Prostate gland (tissue), 2 donors: ENCODE measurements at places on chromosomes 1 and 21. TPM values are rescaled to one million over a fixed set of nuclear protein-coding genes. Genes with fewer than 3 reads are reported as not detected.

GRCh38 chr1:65490231-65491009 lies 70.0 kb downstream of the LEPR start:
- DNase-seq, result no peak

NTRK1 gene
- 0.59 TPM for total RNA-seq

- DNase-seq, result no peak
These were observed 56.0 kb downstream of the LHX9 start for GRCh38 chr1:197973206-197973605.

GRCh38 chr21:37939251-37939650 lies 23.0 kb upstream of the KCNJ6 start:
- DNase-seq, result no peak

DNA sequence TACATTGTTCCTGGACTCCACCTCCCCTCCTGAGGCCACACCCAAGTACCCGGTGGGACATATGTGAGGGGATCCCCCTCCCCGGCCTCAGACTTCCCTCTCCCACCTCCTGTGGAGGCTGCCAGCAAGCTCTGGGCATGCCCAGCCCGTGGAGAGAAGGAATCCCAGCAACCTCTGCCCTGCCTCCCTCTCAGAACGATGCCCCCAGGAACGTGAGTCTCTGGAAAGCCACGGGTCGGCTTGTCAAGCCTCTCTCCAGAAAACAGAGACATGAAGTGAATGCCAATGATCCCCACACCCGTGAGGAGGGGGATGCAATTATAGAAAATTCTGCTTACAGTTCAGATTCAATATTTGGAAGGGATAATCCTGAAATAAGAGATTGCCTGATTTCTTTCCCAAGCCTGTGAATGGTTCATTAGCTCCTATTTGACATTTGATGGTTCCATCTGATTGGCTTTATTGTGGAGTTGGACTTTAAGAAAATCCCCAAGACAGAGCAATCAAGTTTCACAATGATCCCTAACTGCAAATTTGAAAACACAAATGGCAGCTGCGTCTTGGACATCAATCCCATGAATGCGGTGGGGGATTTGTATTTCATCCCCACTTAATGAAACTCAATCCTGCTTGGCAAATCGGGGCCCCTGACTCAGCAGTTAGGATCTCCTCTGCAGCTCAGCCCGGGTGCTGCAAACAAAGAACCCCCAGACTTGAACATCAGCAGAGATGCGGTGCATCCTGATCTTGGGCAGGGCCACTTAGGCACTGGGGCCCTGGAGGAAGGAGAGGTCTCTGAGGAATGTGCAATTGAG lies 9.1 kb upstream of the GUCA2B start:
- DNase-seq, result no peak

DNA sequence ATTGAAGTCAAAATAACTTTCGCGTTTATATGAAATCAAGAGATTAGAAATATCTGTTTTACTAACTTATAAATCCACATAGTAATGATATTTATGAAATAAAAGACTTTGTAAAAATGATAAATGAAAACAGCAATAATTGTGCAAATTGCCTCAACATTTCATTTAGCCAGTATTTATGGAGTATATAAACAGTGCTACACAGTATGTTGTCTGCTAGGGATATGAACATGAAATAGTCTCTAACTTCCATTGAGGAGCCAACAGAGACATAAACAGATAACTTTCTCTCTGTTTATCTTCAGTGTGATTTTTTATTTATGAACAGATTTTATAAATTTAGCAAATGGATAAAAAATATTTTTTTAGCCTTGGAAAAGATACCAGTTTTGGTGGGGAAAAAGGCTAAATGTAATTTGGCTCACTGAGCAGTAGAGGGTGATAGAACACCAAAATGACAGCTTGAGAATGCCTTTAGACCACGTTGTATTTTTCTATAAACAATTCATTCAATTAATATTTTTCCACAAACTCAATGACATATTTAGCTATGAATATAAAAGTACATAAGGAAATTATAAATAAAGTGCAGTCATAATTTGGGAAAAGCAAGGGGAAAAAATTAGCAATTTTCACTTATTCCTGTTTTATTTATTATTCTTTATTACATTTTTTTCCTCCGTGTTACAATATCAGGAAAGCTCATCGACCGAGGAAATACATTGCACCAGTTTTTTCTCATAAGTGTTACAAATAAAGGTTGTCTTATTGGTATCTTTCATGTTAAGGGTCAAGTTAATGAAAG lies 47.5 kb upstream of the EEIG2 start:
- no peak for DNase-seq

OLIG2 gene
- not detected for total RNA-seq

DDAH1 gene
- 61.6 TPM for total RNA-seq

DNA sequence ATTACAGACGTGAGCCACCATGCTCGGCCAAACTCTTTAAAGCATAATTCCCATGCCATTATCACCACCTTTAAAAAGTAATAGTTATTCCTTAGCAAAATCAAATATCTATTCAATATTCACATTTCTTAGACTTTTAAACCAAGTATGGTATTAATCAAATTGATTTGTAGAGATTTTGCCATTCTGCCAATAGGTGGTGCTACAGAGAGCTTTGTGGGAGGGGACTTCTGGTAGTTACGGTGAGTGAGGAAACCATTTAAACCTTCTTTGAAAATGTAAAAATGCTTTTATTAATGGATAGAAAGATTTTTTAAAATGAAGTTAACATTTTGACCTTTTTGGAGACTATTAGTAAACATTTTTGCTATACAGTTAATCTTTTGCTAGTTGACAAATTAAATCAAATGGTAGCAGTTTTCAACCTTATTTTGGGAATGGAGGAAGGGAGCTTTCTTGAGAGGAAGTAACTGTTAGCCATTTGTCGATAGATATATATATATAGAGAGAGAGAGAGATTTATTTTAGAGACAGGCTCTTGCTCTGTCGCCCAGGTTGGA lies 19.3 kb downstream of the IARS2 start:
- DNase-seq, result no peak

GRCh38 chr1:214318356-214318755 lies 37.4 kb downstream of the SMYD2 start:
- DNase-seq, result no peak

- DNase-seq, result no peak
These were observed 69.7 kb downstream of the CYYR1 start for GRCh38 chr21:26503414-26503813.

DNA sequence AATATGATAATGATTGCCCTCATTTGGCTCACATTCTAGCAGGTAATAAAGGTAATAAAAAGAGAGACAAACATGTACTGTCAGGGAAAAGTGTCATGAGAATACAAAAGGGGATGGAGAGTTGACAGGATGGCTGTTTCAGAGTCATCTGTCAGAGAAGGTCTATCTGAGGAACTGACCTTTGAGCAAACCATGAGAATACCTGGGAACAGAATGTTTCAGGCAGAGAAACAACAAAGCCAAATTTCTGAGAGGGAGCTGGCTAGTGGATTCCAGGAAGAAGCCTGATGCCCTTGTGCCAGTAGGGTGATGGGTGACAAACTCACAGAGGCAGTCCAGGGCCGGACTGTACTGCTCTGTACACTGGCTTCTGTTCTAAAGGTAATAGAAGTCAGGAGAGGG lies 107.2 kb downstream of the C1orf21 start:
- no peak for DNase-seq

- DNase-seq, result no peak
These were observed 44.4 kb upstream of the EPB41 start for GRCh38 chr1:28869952-28870351.

DNA sequence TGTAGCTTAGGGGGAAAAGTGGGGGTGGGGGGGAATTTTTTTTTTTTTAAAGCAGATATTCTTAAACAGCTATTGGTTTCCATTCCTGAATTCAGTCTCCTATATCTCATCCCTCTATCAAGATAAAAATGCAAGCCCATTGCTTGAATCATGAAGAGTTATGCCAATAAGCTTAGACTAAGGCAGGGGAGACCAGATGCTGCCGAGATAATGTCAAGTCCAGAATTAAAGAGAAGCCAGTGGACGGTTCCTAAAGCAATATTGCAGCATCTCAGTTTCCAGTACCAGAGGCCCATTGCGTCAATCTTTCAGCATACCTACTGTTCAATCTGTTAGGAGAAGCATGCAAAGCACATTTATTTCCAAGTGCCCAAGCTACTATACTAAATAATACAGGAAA lies 309.4 kb downstream of the BARHL2 start:
- no peak for DNase-seq

DNA sequence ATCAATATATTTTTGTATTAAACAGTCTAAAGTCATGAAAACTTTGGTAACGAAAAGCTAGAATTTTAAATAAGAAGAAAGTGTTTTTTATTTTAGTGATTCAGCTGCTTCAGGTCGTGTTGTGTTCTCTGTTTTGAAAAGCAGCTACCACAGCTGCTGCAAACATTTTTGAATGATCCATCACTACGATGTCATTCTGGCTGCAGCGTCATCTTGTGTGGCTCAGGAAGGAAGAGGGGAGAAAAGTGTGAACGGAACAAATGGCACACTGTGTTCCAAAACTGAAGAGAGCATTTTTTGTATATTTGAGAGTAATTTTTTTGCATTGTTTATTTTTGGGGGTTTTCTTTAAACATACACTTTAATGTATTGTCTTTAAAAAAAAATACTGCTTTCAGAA lies 323.0 kb upstream of the ADGRL2 start:
- DNase-seq, result no peak

DNA sequence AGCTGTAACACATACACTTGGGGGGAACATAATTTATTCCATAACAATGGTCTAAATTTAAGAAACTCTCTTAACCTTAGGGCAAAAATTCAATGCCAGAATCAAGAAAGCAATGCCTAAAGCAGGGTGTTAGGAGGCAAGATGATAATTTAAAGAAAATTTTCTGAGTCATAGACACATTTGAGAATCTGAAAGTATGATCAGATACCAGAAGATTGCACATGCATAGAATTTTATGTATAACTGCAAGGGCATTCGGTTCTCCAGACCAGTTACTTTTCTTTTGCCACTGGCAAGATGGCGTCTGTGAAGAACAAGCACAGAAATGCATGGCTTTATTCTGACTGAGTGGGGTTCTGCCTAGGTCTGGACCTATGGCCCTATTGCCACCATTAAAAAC lies 64.4 kb upstream of the IPO9 start:
- DNase-seq, result no peak

RIPK4 gene
- total RNA-seq, result 26.9 TPM
